ENCODE measurements at places on chromosomes 7 and 10. TPM values are rescaled to one million over a fixed set of nuclear protein-coding genes. Genes with fewer than 3 reads are reported as not detected.
A peak's percentile ranks its signal among the peaks of the same experiment; 100 is the strongest.

GRCh38 chr10:62348029-62348428 lies 26.1 kb upstream of the ZNF365 start:
- H3K27me3 ChIP-seq = no peaks in the 10 kb centered on the region
- H3K36me3 ChIP-seq = no peaks in the 10 kb centered on the region
- no peak for DNase-seq
- H3K4me3 ChIP-seq = no peak overlapping the region
- no peak overlapping the region for H3K27ac ChIP-seq

DNA sequence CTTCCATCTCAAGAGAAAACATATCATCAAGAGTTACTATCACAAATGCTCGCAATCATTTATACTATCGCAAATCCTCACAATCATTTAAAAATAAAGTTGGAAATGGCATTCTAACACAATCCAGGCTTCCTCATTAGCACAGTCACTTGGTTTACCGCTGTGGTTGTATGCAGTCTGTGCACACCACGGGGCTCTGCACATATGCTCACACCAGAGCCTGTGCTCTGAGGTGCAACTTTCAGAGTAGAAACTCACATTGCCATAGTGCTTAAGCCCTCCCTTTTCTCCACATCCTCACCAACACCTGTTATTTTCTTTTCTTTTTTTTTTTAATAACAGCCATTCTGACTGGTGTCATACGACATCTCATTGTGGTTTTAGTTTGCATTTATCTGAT lies 235.6 kb upstream of the KLF6 start:
- H3K4me1 ChIP-seq = no peaks in the 10 kb centered on the region
- DNase-seq = no peak
- no peaks in the 10 kb centered on the region for H3K27me3 ChIP-seq
- H3K27ac ChIP-seq = no peak overlapping the region
- H3K36me3 ChIP-seq = no peaks in the 10 kb centered on the region

- no peaks in the 10 kb centered on the region for H3K27me3 ChIP-seq
- peak overlapping the region; percentile 88 for H3K27ac ChIP-seq
- DNase-seq = no peak
- H3K4me3 ChIP-seq = peak overlapping the region; percentile 89
- no peaks in the 10 kb centered on the region for H3K36me3 ChIP-seq
Observed at GRCh38 chr10:124739119-124739921, 4.9 kb downstream of the FAM53B start.

DNA sequence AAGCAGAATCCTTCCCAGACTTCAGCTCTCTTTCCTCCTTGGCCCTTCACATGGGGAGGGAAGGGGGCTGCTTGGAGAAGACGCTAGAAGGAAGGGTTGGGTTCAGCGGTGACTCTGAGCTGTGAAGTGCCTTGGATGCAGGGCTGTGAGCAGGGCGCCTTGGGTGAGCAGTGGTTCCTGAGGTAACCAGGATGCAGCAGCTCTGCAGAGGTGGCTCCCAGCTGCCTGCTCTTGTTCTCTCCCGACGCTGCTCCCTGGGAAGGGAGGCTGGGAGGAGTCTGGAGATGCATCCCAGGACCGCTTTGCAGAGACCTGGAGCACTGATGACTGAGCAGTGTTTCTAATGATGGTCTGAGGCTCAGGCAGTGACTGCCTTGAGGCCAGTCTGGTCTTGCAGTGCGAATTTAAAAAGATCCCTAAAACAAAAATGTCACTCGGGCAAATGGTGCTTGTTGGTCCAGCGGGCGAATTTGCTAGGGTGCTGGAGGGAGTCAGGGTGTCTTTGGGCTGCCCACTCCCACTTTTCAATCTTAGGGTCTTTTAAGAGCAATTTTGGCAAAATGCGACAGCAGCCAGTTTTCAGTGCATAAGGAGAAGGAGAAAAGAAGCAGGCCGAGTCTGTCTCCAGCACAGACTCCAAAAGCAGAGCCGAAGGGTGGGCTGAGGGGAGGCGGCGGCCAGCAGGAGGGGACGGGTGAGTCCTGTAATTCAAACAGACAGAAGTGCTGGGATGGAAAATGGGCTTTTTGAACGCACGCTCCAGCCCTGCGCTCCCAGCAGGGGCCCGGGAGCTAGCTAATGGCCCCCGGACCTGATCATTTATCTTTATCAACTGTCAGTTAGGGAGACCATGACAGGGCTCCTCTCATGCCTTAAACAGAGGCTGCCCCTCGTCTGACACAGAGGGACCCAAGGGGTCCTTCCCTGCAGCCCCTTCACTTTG lies 191.2 kb upstream of the SHH start:
- DNase-seq = no peak
- H3K36me3 ChIP-seq = no peaks in the 10 kb centered on the region
- no peak overlapping the region for H3K27ac ChIP-seq
- H3K27me3 ChIP-seq = no peaks in the 10 kb centered on the region
- no peak overlapping the region for H3K4me3 ChIP-seq
- H3K4me1 ChIP-seq = no peaks in the 10 kb centered on the region

TRIM73 gene
- 3.7 TPM for total RNA-seq

DNA sequence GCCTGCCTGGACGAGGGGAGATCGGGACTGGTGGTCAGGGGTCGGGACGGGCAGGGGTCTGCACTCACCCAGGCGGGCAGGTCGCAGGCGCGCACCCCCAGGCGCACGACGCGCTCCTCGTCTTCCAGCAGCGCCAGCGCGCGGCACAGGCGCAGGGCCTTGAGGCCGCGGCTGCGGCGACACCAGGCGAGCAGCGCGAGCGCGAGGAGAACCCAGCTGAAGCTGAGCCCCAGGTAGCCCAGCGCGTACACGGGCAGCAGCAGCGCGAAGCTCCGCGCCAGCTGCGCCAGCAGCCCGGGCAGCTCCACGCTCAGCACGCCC lies 328 bp downstream of the ESYT2 start:
- DNase-seq = no peak
- peak overlapping the region; percentile 53 for H3K4me3 ChIP-seq
- no peaks in the 10 kb centered on the region for H3K27me3 ChIP-seq
- H3K4me1 ChIP-seq = peaks cover 47% of the 10 kb centered on the region
- H3K27ac ChIP-seq = peak overlapping the region; percentile 100

Measured in spleen (tissue), 13 donors.